Mammary epithelial cell (primary cell): ENCODE measurements at places on chromosomes 16 and 17.
A peak's percentile ranks its signal among the peaks of the same experiment; 100 is the strongest.

DNA sequence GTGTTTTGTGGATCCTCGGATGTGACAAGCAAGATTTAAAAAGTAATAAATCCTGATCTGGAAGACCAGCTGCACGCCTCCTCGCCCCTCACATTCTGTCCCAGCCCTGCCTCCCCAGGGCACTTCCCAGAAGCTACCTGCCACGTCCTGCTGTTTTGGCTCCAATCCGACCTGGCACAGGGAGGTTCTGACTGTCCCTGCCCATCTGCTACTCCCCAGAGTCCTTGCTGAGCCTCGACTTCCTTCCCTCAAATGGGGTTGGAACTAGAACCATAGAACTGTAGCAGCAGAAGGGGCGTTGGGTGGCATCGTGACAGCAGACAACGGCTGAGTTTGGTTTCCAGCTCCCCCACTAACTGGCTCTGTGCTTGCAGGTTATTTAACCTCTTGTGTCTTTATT lies 71.7 kb downstream of the RPH3AL start:
- DNase-seq = no peak

- peak; percentile 63 for DNase-seq
Measured at GRCh38 chr17:42459256-42459800, 650 bp downstream of the ATP6V0A1 start.

DNA sequence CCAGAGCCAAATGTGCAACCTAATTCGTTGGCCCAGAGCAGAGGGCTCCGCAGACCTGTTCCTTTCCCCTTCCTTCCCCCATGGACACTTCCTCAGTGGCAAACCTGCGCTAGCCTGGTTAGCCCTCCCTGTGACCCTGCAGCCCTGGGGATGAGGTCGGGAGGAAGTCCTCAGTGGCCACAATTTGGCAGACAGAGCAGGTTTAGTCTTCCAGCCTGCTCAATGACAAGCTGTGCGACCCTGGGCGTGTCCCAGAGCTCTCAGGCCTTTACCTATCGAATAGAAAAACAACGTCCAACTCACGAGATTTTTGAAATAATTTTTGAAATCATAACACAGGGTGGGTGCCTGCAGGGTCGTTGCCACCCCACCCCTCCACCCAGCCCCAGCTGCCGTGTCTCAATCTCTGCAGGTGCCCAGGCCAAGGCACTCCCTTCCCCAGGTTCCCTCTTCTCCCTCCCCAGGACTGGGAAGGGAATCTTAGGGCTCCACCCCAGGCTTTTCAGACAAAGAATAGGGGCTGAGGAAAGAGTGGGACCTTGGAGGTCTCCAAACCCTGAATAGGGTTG lies 1.4 kb downstream of the HBM start:
- no peak for DNase-seq

DNA sequence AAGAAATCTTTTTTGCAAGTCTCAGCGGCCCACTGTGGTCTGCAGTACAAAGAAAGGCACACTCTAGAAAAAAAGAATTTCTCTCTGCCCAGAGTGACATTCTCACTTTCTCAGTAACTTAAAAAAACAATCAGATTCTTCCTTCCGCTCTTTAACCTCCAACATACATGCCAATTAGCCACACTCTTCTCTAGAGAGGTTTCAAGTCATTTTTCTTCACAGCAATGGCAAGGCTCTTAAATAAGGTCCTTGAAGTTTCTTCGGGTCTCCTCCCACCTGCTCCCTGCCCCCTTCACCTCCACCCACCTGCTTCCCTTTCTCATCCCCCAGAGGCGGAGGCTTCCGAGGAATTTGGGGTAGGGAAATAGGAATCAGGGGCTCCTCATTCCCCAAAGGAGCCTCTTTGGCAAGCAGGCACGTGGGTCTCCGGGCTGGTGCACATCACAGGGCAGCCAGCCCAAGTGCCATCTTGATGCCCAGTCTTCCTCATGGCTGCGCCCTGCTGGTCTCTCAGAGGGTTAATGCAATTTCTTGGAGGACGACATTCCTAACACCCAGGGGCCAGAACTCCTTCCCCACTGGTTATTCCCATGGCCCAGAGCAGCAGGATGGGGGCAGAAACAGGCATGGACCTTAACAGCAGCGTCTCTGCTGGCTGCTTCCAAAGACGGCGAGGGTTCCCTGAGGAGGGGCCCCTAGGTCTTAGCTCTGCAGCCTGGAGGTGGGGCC lies 855 bp upstream of the MEOX1 start:
- no peak for DNase-seq

DNA sequence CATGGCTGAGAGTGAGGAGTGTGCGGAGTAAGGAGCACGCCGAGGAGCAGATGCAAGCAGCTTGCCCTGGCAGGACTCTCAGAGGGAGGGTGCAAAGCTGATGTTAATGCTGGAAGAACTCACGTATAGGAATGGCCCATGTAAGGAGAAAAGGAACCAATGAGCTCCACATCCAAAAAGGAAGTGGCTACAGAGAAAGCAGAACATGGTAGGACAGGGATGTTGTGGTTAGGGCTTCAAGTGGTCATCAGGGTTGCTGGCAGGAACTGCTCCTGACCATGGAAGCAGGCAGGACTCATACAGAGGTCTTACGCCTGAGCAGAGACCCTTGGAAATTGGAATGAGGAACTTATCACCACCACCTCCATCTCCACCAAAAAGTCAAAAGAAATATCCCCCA lies 5.2 kb downstream of the MYO1D start:
- DNase-seq = no peak

DNA sequence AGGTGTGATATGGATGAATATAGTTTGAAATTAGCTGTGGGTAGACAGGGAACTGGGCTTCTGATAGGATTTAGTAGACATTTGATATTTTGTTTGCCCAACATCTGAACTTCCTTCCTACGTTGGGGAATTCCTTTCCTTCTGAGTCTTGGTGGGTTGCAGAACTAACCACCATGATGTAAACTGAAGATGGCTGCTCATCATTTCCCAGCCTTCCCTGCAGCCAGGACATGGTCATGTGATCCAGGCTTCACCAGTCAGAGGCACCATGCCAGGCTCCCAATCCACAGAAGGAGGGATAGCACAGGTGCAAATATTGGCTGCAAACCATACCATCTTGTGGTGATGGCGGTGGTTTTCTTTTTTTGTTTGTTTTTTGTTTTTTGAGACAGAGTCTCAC lies 57.4 kb downstream of the EMP2 start:
- no peak for DNase-seq

DNA sequence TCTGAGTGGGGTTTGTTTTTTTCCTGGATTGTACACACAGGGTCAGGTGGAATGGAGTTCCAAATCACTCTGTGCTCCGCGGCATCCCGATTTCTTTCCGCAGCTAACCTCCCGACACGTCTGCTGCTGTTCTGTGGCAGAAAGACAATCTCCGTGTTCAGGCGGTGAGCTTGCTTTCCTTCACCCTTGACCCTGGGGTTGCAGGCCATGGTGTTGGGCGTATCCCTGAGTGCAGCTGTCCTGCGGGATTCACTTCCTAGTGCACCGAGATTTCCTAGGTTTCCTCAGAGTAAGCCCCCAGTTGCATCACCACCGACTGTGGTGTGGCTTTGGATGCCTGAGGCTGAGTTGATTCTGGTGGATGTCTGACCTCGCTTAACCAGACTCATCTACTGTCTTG lies 7.8 kb upstream of the ARL6IP1 start:
- DNase-seq = no peak

- DNase-seq = no peak
Measured at GRCh38 chr17:603406-604114, 111.1 kb downstream of the VPS53 start.
